Thoracic aorta endothelial cell (primary cell): ENCODE measurements at places on chromosomes 2 and 18. TPM values are rescaled to one million over a fixed set of nuclear protein-coding genes. Genes with fewer than 3 reads are reported as not detected.

Gene MGAT4A
- 83.0 and 136 TPM in 2 replicates for total RNA-seq

Gene SPOPL
- 23.7 and 25.9 TPM in 2 replicates for total RNA-seq

Gene HIBCH
- 23.0 and 24.5 TPM in 2 replicates for total RNA-seq

Gene ABCG8
- total RNA-seq = not detected in 2 replicates

Gene EPC2
- 32.7 and 33.6 TPM in 2 replicates for total RNA-seq

Gene LYG2
- not detected in 2 replicates for total RNA-seq

Gene CNGA3
- under 0.01 TPM in 1 of 2 replicates, not detected in the other for total RNA-seq

Gene ANTXR1
- 7.4 and 20.6 TPM in 2 replicates for total RNA-seq

Gene ARPC2
- total RNA-seq = 541 and 551 TPM in 2 replicates

Gene COBLL1
- 30.2 and 56.1 TPM in 2 replicates for total RNA-seq

Gene CPO
- total RNA-seq = not detected in 2 replicates

Gene TTN
- total RNA-seq = 1.9 and 3.2 TPM in 2 replicates

Gene DES
- total RNA-seq = not detected in 2 replicates

Gene CPLX4
- total RNA-seq = not detected in 2 replicates

Gene CD226
- 0.53 and 0.65 TPM in 2 replicates for total RNA-seq

Gene RGPD4
- not detected in 2 replicates for total RNA-seq

Gene KIAA2012
- total RNA-seq = not detected in 2 replicates

Gene UPP2
- total RNA-seq = not detected in 2 replicates

Gene LRP1B
- total RNA-seq = 0.07 and 0.13 TPM in 2 replicates

Gene SCG2
- total RNA-seq = not detected in 2 replicates

Gene GCKR
- total RNA-seq = 9.2 and 9.6 TPM in 2 replicates

Gene AQP12A
- not detected in 2 replicates for total RNA-seq

Gene TMEM178A
- total RNA-seq = 0.22 and 0.80 TPM in 2 replicates

Gene SCLY
- 23.0 and 26.3 TPM in 2 replicates for total RNA-seq

Gene TNS1
- total RNA-seq = 37.0 and 38.2 TPM in 2 replicates

Gene FEV
- not detected in 2 replicates for total RNA-seq

Gene SERPINB7
- not detected in 2 replicates for total RNA-seq

Gene CCDC88A
- total RNA-seq = 111 and 121 TPM in 2 replicates

Gene FIGN
- 4.0 and 6.5 TPM in 2 replicates for total RNA-seq

Gene TDRD15
- total RNA-seq = under 0.01 TPM in 1 of 2 replicates, not detected in the other

Gene STPG4
- 0.13 and 0.65 TPM in 2 replicates for total RNA-seq

Gene KCNJ13
- total RNA-seq = not detected in 2 replicates

Gene CLEC4F
- not detected in 2 replicates for total RNA-seq

Gene IFT172
- total RNA-seq = 25.4 and 25.9 TPM in 2 replicates

Gene ANKRD29
- total RNA-seq = 0.27 and 2.2 TPM in 2 replicates

Gene TRIP12
- total RNA-seq = 348 and 389 TPM in 2 replicates

Gene USP14
- total RNA-seq = 72.3 and 78.9 TPM in 2 replicates

Gene LIMS2
- total RNA-seq = 11.2 and 11.8 TPM in 2 replicates
